ENCODE measurements at places on chromosomes 6 and 20.
A peak's percentile ranks its signal among the peaks of the same experiment; 100 is the strongest.

DNA sequence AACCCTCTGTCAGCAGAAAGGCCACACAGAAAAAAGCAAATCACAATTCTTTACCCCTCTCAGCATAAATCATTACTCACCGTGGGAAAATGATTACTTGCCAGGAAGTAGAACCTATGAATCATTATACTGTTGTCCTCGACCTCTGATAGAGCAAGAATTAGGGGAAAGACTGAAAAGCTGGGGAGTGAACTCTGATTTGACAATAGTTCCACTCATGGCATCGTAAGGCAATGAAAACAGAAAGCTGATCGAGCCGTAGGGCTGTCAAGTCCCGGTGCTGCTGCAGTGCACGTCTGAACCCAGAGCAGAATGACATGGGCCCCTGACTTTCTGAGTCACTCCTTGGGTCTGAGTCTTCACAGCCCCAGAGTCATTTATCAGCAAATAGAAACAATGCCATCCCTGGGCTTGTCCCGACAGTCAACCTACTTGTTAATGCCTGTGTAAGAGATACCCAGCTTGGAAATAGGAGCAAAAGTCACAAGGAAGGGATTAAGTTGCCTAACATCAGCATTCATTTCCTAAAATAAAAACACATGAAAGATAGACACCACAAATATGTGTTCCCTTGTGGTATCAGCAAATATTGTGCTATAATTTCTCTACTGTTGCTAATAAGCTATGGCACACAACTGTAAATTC, 224.8 kb upstream of the MARCKS start:
- peak; percentile 17 for DNase-seq

DNA sequence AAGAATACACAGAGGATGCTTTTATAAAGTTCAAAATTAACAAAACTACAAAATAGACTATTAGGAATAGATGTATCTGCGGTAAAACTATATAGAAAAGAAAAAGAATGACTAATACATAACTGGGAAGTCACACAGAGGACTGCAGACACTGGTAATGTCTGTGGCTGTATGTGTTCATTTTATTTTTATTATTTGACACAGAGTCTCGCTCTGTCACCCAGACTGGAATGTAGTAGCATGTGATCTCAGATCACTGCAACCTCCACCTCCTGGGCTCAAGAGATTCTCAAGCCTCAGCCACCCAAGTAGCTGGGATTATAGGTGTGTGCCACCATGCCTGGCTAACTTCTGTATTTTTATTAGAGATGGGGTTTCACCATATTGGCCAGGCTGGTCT, 38.9 kb downstream of the ESF1 start:
- no peak for DNase-seq

DNA sequence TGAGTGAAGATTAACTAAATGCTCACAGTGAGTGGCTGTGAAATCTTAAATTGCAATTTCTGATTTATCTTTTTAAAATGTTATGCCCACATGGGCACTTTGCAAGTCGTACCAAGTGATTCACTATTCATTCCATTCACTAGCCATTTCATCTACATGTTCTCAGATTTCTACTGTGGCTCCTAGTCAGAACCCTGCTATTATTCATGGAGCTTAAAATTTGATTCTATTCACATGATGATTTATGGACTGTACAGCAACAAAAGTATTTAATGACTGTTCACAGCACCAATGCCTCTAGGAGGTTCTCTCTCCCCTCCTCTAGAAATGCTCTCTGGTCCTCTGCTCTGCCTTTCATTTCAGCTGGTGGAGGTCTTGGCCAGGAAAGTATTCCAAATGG, 133.5 kb upstream of the MAP3K7 start:
- no peak for DNase-seq

- no peak for DNase-seq
Observed at GRCh38 chr20:54227241-54227640, 19.4 kb downstream of the PFDN4 start.

DNA sequence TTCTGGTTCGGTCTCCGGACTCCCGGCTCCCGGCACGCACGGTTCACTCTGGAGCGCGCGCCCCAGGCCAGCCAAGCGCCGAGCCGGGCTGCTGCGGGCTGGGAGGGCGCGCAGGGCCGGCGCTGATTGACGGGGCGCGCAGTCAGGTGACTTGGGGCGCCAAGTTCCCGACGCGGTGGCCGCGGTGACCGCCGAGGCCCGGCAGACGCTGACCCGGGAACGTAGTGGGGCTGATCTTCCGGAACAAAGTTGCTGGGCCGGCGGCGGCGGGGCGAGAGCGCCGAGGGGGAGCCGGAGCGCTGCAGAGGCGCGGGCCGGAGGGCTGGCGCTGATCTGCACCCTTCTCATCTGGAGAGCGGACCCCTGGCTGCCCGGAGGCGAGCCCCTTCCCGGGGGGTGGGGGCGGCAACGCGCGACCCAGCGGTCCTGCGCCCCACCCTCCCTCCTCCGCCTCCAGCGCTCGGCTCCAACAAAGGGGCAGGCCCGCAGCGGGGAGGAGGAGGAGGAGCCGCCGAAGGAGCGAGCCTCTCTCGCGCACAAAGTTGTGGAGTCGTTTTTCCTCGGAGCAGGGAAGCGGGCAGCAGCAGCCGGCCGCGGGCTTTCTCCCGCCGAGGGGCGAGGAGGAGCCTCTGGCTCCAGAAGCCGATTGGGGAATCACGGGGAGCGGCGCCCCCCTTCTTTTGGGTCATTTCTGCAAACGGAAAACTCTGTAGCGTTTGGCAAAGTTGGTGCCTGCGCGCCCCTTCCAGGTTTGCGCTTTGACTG, at the start of gene UTRN:
TSS of gene UTRN (plus strand) at position 553 of the 765 bp plus-strand sequence. CDS start 6,494 bp downstream, outside the sequence.
- no peak for DNase-seq

- DNase-seq, result no peak
Observed at GRCh38 chr6:96651816-96652215, 88.9 kb downstream of the FHL5 start.

- no peak for DNase-seq
Observed at GRCh38 chr6:111423055-111423633, 59.9 kb downstream of the REV3L start.

GRCh38 chr20:51118216-51118615, 95.3 kb upstream of the KCNG1 start:
- no peak for DNase-seq

DNA sequence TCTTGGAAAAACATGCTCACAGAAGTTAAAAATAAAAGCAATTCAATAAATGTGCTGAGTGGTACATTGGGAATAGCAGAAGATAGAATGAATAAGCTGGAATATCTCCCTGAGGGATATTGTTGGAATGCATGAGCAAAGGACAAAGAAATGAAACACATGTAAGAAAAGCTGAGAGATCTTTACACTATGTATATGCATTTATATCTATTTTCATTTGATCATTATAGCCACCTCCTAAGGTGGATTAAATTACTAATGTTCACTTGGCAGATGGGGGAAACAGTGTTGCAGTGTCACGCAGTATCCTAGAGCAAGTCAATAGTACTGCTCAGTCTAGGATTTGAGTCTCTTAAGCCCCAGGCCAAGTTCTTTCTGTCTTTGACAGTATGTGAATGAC, 542.0 kb upstream of the MARCKS start:
- DNase-seq, result no peak

GRCh38 chr6:20126789-20127653, 85.2 kb downstream of the MBOAT1 start:
- DNase-seq, result peak; percentile 31

DNA sequence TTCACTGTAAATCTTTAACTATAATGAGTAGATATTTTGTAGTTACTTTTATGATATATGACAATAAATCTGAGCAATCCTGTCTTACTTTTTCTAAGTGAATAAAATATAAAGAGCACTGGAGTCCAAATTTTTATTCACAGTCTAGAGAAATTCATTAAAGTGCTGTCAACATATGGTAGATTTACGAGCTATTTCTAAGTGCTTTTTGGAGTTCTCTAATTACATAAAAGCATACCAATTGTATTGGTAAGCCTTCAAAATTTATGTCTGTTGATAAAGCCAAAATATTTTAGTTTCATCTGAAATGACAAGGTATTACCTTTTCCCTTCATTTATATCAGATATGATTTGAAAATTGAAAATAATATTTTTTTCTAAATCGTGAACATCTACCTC, 75.4 kb downstream of the MAN1A1 start:
- no peak for DNase-seq

DNA sequence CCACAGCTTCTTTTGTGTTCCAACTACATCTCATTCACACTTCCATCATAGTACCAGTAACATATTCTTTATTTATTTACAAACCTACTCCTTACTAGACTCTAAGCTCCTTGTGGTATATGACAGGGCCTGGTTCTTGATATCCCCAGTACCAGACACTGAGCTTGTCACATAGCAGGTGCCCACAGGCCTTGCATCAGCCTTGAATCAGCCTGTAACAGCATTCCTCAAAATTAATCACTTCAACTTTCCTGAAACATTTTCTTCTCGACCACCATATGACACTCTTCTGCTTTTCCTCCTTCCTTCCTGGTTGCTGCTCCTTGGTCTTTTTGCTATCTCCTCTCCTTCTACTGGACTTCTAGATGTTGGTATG, 24.7 kb upstream of the SRPK1 start:
- no peak for DNase-seq

- DNase-seq, result no peak
Observed at GRCh38 chr6:71351190-71351589, 62.6 kb downstream of the OGFRL1 start.

DNA sequence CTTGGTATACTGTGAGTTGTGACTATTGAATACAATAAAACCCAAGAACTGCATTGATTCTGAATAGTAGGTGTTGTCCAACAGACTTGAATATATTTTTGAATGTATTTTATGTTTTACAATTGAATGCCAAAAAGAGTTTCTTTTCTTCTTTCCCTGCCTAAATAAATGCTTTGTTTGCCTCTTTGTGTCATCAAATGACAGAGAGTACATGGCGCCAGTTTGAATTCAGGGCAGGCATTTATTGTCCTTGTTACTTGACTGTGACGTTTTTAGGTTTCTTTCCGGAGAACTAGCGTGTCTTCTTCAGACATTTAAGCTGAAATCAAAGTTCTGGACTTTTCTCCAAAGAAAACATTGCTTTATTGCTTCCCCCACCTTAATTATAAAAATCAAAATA, 16.6 kb downstream of the KIF3B start:
- no peak for DNase-seq

DNA sequence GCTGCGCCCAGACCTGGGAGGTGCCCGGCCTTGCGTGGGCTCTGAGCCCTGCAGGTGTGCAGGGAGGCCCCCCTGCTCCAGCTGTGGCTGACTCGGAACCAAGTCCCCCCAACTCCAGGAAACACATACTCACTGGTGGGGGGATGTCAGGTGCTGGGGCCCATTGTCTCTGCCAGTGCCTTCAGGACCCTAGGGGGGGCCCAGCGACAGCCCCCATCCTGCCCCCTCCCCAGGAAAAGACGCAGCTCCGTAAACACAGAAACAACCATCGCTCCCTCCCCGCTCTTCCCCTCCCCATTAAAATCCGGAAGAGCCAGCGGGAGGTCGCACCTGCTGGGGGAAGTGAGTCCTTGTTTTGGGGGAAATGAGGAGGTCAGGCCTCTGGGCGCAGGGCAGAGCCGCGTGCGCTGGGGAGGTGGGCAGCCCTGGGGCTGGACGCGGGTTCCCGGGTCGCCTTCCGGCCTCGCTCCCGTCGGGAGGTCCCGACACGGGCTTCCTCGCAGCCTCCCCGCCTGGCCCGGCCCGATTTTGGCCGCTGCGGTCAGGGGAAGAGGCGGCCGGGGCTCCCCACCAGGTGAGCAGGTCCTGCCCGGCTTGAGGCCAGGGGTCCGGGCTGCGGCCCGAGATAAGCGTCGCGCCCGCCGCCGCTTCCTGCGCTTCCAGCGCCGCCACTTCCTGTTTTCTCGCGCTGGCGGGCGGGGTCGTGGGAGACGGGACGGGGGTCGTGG, 6.2 kb downstream of the C20orf204 start:
- DNase-seq, result no peak

DNA sequence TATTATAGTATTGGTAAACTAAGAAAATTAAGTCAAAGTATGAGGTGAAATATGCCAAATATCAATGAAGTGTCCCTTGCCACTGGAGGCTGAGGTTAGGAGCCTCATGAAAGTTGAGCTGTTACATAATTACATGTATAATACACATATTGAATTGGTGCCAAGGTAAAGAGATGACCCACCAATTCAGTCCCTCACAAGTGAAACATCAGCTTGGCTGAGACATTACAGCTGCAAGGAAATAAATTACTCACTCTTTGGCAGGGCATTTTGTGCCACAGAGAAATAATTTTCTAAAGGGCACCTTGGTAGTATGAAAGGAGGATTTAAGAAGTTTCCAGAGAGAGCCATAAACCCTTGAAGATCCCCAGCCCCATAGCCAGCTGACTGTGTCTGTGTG, 127.4 kb downstream of the ADGRG6 start:
- DNase-seq, result no peak

DNA sequence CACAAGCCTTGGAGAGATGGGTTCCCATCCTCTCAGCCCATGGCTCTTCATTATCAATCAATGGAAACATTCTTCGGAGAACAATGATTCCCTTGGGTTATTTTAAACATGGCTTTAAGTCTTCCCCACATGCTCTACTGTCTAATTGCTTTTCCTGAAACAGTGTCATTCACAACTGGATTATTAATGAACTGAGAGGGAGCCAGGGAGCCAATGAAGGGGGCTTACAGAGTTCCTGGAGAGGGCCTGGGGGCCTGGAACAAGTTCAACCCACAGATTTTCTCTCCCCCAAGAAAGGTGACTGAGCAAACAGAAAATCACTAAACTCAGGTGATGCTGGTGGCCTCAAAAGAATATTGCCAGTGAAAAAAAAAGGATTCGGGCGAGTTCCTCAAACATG, 1.3 kb upstream of the PPP1R16B start:
- DNase-seq, result no peak

DNA sequence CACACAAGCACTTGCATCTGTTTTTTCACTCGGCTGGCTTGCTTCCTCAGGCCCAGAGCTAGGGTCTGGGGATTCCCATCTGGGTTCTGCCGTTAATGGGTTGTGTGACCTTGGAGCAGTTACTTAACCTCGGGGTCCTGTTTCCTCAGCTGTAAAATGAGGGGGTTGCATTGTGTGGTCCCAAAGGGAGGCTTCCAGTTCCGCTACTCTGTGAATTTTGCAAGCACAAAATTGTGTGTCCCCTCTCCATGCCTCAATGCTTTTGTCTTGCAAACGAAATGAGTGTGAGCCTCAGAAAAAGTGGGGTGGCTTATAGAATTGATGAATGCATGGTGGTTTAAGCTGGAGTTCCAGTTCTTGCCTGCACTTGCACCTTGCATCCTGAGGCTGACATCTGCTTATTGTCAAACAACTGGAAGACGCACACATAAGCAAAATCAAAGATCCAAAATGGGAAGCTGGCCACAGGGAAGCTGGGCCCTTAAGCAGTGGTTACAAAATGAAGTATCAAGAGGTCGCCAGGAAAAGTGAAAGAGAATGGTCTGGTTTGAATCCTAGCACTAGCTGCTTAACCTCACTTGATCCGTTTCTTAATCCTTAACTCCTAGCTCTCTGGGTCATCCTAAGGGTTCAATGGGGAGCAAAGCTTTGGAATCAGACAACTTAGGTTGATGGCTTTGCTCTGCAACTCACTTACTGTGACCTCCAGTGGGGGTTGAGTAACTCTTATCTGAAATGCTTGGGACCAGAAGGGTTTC, 490.6 kb downstream of the DHX35 start:
- no peak for DNase-seq

Measured in activated CD8-positive, alpha-beta memory T cell treated with anti-CD3 and anti-CD28 coated beads for 4 hours (primary cell).